Fibroblast of skin of scalp (primary cell): ENCODE measurements at places on chromosomes 2 and 18.
A peak's percentile ranks its signal among the peaks of the same experiment; 100 is the strongest.

DNA sequence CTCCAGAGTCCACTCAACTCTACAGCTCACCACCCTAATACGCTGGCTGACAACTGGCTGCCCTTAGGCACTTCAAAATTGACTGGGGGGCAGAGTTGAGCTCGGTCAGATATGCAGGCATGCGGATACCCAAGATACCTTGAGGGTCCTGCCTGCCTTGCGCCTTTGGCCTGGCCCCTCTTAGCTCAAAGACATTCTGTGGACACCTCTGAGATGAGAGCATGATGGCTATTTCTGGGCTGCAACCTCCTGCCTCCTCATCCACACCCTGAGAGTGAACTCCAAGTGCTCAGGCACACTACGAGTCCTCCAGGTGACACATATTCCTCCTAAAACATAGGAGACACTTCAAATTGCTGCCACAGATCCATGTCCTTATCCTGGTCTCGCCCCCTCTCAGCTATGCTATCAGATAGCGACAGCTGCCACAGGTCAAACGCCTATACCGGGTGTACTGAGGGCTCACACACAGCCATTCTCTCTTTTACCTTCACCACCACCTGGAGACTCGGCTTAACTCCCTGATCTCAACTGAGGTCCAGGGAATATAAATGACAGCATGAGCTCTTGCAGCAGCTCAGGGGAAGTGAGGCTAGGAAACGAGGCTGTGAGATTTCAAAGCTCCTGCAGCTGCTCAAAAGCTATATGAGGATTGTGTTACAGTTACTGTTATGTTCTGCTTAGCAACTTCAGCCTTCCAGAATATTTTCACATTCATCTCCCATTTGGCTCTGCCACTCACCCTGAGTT is 60.5 kb upstream of the TEX51 start:
- DNase-seq, result no peak

GRCh38 chr2:30026091-30027055 is 105.0 kb upstream of the ALK start:
- peak; percentile 51 for DNase-seq

DNA sequence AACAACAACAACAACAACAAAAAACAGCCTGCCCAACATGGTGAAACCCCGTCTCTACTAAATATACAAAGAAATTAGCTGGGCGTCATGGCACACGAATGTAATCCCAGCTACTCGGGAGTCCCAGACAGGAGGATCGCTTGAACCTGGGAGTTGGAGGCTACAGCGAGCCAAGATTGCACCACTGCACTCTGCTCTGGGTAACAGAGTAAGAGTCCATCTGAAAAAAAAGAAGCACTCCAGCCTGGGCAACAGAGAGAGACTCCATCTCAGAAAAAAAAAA is 344.1 kb upstream of the PLGLB2 start:
- DNase-seq, result no peak

GRCh38 chr2:72006188-72006736 is 141.4 kb downstream of the CYP26B1 start:
- DNase-seq, result no peak

DNA sequence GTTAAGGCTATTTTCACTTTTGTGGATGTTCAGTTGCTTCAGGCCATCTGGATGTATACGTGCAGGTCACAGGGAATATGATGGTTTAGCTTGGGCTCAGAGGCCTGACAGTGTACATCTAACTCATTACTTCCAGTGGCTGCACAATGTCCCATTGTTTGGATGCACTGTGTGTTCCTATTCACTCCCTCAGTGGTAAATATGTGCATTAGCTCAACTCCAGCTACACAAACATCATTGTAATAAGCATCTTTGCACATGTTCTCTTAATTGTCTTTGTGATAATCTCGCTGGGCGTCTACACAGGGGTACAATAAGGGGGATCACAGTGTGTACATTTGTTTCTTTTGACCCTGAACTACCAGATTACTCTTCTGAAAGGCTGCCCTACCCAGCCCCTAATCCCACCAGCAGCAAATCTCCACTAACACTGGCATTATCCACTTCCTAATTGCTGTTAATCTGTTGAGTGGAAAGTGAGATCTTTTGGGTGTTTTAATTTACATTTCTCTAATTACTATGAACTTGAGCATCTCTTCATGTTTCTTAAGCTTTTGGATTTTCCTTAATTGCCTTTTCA is 56.1 kb upstream of the POLE4 start:
- no peak for DNase-seq

DNA sequence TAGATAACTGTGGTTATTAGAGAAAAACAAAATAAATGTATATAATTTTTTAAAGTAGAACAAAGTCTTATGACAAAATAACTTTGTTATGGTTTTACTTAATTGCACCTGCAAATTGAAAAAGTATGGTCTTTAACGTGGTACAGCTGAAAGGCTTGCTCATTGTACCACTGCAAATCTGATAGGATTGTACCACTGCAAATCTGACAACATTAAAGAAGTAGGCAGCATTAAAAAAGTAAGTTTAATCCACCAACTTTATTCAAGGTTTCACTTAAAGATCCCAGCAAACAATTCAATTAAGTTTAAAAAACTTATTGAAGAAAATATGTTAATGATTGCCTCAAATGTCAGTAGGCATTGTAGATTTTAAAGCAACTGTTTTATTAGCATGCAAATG is 4.7 kb downstream of the SP5 start:
- no peak for DNase-seq

DNA sequence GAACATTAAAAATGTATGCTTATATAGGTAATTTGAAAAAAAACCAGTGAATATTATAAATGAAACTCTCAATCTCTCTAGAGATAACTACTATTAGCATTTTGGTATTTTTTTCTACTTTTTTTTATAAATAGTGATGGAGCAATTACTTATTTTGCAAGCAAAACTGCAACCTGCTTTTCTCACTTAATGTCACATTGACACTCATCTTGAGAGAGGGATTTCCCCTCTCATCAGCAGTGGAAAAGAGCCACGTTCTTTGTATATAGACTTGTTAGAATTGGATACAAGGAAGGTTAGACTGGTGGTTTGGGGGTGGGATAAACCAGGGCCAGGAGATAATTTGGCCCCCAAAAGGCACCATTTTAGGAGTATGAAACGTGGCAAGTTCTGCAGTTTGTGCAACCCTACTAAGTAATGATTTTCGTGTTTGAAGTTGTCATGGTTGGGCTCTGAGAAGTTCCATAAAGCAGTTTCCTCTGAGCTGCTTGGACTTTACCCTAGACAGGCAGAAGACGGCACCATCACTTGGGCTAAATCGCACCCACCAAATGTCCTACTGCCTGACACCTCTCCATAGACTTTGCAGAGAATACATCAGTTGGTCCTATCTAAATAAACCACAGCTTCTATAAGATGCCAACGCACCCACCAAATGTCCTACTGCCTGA is 194.0 kb downstream of the ACTR3 start:
- no peak for DNase-seq

DNA sequence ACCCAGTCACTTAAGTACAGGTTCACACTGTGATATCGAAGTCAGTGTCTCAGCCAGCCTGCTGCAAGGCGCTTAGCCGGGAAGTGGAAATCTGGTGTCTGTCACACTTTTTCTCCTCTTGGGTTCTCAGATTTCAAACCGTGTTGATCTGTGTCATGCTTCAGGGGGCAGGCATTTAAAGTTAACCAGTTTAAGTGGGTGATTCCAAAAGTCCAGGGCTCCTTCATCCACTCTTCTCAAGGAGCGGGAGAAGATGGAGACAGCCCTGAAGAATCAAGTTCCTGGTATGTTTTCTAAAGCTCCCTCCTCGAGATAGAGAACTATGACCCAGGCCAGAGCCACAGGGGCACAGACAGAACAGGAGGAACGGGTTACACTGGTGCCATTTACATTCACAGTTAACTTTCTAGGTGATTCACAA is 331.7 kb downstream of the GBX2 start:
- DNase-seq, result no peak

- no peak for DNase-seq
Observed at GRCh38 chr2:64324746-64325410, 129.1 kb upstream of the LGALSL start.
